ENCODE measurements at places on chromosomes 3 and 15.
A peak's percentile ranks its signal among the peaks of the same experiment; 100 is the strongest.

GRCh38 chr15:91694831-91695210, 158.7 kb upstream of the SLCO3A1 start:
- peak; percentile 25 for DNase-seq

GRCh38 chr3:195441992-195442572, 738 bp downstream of the ACAP2 start:
- no peak for DNase-seq

- no peak for DNase-seq
Observed at GRCh38 chr3:171351676-171352075, 108.5 kb downstream of the TNIK start.

DNA sequence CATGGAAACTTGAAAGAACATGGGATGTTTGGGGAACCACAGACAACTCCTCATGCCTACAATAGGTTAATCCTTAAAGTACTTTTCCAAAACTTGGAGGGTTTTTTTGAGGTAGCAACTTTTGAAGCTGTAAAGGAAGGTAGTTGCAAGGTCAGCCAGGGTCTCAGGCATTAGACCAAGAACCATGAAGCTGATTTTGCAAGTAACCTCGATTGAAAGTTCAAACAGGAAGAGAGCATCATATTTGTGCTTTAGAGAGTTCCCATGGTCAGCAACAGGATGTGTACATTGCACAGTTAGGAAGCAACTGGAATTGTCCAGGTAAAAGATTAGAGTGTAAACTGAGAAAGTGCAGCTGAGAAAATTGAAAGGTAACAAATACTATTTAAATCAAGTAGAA, 199.8 kb upstream of the NR2F2 start:
- DNase-seq, result no peak

DNA sequence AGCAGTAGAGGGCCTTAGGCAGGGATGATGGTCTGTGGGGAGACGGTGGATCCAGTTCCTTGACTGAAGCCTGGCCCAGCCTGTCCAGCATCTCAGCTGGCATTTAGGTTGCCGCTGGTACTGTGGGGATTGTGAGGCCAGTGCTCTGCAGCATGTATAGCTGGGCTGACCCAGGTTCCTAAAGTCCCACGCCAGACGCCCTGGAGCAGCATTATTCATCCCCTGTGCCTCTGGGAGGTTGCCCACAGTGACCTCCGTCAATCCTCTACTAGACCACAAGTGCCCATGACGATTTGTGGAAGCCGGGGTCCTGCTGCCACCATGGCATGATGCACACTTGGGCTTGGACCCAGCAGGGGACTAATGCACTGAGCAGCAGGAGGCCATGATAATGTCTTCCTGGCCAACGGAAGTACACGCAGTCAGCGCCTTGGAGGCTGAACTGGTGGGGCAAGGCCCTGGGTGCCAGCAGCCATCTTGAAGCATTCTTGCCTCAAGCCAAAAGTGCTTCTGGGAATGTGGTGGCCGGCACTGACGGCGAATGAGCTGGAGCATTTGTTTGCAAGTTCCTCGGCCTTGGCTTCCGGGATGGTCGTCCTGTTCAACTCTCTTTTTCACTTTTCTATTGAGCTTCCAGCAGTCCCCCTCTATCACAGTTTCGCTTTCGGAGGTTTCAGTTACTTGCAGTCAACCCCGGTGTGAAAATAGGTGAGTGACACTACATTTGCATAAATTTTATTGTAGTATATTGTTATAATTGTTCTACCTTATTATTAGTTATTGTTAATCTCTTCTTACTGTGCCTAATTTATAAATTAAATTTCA, 949.4 kb downstream of the ROBO1 start:
- no peak for DNase-seq

DNA sequence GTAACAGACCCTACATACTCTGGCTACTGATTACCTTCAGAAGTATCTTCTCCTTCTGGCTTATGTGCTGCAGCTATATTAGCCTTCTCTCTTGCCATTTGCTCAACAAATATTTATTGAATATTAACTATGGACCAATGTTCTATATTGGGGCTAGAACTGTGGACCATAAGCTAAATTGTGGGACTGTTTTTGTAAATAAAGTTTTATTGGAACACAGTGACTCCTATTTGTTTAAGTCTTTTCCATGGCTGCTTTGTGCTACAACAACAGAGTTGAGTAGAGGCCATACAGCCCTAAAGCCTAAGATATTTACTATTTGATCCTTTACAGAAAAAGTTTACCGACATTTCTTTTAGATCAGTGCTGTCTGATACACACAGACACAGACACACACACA, 20.3 kb upstream of the XIRP1 start:
- no peak for DNase-seq

DNA sequence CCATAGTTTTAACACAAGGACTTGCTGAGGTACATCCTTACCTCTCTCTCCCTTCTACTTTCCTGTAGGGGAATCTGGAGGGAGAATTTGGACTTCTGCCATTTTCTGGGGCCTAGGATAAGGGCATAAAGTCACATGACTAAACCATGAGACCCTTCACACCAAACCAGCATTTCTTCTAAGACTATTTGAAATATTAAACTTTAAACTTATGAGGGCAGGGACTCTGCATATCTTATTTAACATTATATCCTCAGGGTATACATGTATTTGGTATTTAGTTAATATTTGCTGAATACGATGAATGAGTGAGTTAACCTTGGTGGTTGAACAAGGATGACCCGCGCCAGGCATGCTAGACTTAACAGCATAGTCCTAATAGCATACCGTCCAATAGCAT, 63.4 kb downstream of the USP13 start:
- no peak for DNase-seq

GRCh38 chr15:69973102-69973714, 124.5 kb downstream of the TLE3 start:
- peak; percentile 57 for DNase-seq

GRCh38 chr3:55252921-55253320, 234.2 kb downstream of the WNT5A start:
- no peak for DNase-seq

GRCh38 chr3:36647423-36647853, 116.9 kb downstream of the DCLK3 start:
- no peak for DNase-seq

DNA sequence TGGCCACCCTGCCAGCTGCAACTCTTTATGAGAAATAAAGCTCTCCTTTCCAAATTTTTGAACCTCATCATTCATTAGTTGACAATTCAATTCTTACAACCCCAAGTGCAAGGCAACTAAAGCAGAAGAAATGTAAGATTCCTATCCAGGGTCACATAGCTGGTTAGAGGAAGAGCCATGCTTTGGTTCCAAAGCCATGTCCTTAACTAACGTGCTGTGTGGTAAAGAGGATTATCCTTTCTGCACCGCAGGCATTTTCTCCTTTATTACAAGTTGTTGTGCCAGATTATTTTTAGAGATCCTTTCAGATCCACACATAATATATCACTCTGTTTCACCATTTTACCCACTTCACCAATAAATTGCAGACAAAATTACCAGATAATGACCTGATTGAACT, 36.5 kb downstream of the TM4SF18 start:
- DNase-seq, result no peak

- DNase-seq, result no peak
Observed at GRCh38 chr15:27844018-27844666, 255.0 kb downstream of the OCA2 start.

DNA sequence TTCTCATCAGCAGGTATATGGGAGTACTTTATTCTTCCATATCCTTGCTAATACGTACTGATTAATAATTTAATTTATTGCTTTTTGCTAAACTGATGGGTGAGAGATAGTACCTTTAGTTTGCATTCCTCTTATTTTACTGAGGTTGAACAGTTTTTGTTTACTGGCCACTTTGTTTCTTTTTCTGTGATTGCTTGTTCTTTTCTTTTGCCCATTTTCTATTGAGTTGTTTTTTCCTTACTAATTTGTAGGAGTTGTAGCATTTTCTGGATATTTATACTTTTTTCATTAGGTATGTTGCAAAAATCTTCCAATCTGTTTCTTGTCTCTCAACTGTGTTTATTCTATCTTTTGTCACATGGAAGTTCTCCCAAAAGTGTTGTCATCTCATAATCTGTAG, 4.8 kb downstream of the PDCD6IP start:
- DNase-seq, result no peak

DNA sequence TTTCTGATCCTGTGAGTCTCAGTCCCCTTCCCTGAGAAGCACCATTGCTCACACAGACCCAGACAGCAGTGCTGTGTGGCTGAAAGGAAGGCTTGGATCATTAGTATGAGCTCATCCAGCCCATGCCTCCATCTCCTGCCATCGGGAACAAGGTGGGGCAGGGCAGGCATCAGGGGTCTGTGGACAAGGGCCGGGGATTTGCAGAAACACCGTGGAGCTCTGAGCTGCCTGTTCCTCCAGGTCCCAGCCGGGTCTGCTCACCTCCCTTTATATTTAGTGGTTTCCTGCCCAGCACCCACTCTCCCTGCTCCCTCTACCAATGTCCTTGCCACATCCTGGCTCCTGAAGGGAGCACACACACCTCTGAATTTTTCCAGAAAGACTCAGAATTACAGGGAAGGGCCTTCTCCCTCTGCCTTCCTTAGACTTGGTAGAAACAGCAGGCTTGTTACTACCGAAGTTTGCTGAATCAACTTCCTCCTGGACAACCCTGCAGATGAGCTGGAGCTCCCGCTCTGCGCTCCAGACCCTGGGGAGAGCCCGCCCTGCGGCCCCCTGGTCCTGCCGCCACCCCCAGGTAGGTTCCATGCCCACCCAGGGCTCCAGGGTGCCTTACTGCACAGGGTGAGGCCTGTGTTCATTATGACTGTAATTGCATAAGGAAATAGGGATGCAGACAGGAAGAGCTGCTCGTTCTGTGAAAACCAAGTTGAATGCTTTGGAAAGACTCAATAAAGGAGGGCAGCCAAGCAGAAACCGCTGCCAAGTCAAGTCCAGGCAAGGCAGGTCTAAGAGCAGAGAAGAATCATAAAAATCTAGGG, 128.1 kb downstream of the NSMCE3 start:
- DNase-seq, result no peak

DNA sequence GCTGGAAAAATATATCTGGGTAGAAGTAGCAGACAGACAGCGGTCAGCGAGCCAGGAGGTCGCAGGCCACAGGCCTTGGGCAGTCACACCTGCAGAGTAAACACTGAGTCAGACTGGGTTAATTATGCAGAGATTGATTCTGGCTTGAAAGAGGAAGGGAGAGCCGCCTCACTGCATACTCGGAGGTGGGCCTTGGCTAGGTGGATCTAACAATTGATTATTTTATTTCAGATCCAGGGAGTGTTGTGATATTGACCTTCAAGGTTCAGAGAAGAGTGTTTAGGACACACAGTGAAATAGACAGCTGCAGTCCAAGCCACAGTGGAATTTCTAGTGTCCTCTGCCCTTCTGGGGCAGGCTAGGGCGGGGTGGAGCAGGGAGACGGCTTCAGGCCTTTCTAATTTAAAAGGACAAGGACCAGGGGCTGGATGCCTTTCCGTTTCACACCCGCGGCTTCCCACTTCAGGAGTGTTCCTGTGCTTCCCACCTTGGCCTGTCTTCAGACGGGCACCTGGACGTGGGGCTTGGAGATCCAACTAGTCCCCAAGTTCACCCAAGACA, 237.3 kb downstream of the XXYLT1 start:
- DNase-seq, result peak; percentile 26

- DNase-seq, result no peak
Observed at GRCh38 chr15:81329446-81329845, 5.5 kb upstream of the STARD5 start.

- no peak for DNase-seq
Observed at GRCh38 chr3:156300929-156301840, 180.8 kb downstream of the KCNAB1 start.

DNA sequence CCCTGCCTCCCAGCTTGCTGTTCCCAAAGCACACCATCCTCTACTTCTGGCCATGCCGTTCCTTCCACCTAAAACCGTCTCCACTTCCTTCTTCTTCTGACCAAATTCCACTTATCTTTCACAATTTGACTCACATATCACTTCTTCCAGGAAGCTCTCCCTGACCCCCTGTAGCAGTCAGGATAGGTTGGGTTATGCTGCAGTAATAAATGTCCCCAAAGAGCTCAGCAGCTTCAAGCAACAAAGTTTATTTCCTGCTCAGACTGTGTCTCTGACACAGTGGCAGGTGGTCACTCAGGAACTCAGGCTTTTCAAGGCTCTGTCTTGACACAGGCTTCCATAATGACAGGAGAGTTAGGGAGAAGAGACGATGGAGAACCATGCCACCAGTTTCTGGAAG, 27.4 kb downstream of the SLC6A11 start:
- no peak for DNase-seq

DNA sequence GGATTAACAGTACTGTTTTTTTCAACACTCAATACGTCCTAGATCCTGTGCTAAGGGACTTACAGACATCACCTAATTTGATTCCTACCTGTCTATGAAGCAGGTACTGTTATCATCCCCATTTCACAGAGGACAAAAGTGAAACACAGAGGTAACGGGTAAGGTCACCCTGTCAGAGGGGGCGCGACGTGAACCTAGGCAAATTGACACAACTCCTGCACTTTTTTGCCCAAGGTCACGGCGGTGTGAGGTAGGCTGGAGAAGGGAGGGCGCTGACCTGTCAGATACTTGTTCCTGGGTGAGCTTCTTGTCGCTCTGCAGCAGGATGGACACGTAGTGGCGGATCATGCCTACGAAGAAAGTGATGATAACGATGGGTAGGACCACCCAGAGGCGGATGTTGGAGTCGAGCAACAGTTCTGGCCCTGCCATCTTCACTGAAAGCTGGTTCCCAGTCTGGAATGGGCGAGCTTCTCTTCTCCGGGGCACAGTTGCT, 363 bp downstream of the EMC3 start:
- DNase-seq, result no peak

GRCh38 chr15:57996561-57996960, 69.0 kb downstream of the ALDH1A2 start:
- DNase-seq, result no peak

GRCh38 chr15:29812384-29812694, 9.9 kb downstream of the TJP1 start:
- DNase-seq, result peak; percentile 100

- DNase-seq, result no peak
Observed at GRCh38 chr3:177228601-177229190, 31.4 kb upstream of the TBL1XR1 start.

DNA sequence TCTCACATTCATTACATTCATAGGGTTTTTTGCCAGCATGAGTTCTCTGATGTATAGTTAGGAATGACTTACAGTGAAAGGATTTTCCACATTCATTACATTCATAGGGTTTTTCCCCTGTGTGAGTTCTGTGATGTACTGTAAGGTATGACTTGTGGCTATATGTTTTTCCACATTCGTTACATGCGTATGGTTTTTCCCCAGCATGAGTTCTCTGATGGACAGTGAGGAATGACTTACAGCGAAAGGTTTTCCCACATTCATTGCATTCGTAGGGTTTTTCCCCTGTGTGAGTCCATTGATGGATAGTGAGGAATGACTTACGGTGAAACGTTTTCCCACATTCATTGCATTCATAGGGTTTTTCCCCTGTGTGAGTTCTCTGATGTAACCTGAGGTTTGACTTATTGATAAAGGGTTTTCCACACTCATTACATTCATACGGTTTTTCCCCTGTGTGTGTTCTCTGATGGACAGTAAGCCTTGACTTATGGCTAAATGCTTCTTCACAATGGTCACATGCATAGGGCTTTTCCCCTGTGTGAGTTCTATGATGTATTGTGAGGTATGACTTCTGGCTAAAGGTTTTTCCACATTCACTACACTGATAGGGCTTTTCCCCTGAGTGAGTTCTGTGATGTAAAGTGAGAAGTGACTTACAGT, 47.4 kb downstream of the ZNF717 start:
- DNase-seq, result no peak

Data from LNCaP clone FGC (cell line).